Activated naive CD4-positive, alpha-beta T cell treated with anti-CD3 and anti-CD28 coated beads, Interleukin-2, amount 50 U/mL, for 72 hours (primary cell): ENCODE measurements at places on chromosomes 4 and X. TPM values are rescaled to one million over a fixed set of nuclear protein-coding genes. Genes with fewer than 3 reads are reported as not detected.

Gene NDST4
- total RNA-seq: not detected

Gene ZAR1
- not detected for total RNA-seq

DNA sequence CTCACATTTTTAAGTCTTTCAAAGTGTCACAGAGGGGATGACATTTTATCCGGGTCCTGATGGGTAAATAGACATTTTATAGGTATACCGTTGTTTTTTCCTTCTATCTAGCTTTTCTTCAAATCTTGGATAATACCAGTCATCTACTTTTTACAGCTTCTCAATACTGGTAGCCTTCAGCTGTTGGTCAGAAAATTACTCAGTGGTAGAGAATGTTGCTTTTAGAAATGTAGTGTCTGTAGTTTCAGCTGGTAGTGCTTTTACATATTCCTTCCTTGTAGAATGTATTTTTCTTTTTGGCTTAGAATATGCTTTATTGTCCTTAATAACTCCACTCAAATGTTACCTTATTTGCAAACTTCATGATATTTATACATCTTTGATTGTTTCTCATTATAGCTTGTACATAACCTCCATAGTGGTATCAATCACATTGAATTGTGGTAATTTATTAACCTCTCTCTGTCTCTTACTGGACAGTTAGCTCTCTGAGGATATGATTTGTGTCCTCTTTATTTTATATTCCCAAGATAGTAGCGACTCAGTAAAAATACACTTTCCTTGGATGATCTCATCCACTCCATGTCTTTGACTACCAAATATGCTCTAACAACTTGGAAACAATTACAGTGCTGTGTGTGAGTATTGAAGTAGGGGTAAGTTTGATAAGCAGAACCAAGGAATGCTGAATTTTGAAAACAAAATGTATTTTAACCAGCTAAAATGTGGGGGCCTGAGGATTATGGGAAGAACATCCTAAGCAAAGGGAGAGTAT is 53.8 kb downstream of the RAP1GDS1 start:
- DNase-seq: no peak

DNA sequence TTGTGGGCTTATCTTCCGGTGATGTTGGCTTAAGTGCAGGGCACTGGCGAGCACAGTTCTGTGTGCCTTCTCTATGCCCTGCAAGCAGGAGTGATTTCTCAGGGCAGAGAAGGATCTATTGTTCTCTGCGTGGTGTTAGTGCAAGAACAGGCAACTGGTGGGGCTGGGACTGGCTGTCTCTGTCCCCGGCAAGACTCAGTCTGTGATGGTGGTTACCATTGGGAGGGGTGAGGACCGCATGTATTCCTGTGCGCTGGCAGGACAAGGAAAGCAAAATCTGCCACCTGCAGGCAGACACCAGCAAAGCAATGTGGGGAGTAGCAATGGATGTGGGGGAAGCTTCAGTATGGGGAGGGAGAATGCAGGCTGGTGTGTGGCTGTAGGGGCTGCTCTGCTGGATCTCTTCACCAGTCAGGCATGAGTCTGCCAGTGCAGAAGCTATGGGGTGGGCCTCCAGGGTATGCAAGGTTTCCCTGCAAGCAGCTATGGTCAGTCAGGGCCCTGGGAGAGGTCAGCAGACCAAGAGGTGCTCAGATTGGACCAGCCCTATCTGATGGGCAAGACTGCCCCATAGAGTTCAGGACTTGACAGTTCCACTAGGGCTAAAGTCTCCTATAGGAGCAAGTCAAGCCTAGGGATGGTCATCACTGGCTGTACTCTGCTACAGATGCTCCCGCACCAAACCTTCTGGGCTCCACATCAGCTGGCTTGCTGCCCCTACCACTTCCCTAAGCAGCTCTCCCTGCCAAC is 16.8 kb downstream of the PF4 start:
- no peak for DNase-seq

GRCh38 chr4:96352051-96352517 is 512.2 kb downstream of the PDHA2 start:
- DNase-seq: no peak
